CD14-positive monocyte (primary cell): ENCODE measurements at places on chromosomes 3 and 15.

DNA sequence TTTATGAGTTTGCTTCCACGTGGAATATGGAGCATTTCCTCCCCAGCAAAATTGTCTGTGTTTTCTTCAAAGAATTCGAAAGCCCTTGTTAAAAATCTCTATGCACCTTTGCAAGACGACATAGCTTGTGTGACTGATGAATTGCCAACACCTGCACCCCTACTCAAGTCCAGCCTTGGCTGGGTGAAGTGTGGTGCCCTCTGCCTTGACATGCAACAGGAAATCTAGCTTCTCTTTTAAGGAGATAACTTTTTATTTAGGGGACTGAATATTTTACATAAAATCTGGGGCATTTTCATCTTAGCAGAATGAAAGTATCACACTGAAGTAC lies 647 bp downstream of the HMG20A start:
- DNase-seq: no peak

GRCh38 chr15:33211176-33211808 lies 16.8 kb upstream of the FMN1 start:
- DNase-seq: no peak

- DNase-seq: no peak
These were observed 104.7 kb upstream of the ROBO1 start for GRCh38 chr3:79872483-79872882.

DNA sequence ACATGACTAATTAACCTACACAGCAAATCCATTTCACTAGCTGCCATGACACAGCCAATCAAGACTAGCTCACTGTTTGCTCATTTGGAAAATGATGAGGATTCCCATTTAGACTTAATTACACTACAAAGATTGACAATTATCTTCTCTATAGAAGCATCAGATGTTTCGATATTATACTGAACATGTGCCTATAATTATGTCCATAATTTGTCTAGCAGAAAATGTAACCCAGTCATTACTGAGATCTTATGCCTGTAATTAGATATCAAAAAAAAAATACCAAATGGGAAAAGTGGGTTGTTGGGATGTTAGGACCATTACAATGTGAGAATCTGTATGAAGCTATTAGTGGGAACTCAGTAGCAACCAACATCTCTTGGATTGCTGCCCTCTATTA lies 344.2 kb upstream of the MCTP2 start:
- DNase-seq: no peak

- no peak for DNase-seq
These were observed 78.7 kb upstream of the SNRK start for GRCh38 chr3:43207628-43208085.

DNA sequence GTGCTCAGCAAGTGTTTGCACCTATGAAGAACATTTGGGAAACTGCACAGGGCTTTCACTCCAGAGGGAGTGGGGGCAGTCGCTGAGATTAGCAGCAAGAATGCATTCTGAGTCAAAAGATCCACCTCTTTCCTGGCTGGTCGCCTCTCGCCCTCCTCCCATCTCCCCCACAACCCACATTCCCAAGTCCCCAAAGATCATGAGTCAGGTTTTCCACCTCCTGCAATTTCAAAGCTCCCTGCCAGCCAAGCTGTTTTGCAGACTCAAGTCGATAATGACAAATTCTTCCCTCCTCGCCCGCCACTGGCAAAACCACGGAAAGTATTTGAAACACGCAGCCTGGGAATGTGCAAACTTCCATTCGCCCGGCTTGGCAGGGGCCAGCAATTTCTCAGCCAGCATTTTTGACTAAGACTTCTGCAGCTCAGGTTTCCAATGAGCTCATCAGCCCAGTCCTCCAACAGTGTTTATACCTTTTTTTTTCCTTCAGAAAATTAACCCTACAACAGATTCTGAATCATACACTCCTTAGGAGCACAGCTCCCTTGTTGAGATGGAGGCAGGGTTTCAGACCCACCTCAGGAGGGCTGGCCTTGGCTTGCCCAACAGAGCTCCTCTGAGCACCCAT lies 181.4 kb downstream of the SMAD6 start:
- DNase-seq: no peak

DNA sequence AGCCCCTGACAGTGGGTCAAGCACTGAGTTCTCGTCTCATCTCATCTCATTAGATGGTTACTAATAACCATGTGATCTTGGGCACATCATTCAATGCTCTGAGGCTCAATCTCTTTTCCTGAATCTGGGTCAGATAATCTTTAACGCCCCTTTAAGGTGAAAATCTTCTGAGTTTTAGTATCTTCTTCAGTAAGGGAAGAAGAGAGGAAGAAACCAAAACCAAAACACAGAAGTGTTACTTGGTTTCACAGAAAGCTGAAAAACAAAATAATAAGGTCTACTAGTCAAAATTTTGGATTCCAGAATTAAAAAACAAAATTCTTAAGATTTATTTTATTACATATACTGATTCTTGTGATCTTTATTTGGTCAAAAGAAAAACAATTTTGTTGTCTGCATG lies 78.2 kb downstream of the CLASP2 start:
- no peak for DNase-seq

DNA sequence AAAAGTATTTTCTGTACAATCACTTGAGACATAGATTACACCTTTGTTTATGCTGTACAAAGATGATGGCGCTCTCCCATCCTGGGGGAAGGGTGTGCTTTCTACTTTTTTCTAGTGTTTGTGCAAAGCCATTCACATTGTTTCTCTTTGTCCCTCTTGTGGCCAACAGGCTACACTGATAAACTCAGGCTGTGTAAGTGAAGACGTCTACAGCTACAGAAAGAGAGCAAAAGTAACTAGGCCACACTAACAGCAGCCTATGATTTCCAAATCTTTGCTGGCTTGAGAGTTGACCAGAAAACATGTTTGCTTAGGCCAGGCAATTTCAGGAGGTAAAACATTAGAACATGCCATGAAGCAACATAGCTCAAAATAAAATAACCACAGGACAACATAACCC lies 75.1 kb downstream of the FOXB1 start:
- DNase-seq: no peak

DNA sequence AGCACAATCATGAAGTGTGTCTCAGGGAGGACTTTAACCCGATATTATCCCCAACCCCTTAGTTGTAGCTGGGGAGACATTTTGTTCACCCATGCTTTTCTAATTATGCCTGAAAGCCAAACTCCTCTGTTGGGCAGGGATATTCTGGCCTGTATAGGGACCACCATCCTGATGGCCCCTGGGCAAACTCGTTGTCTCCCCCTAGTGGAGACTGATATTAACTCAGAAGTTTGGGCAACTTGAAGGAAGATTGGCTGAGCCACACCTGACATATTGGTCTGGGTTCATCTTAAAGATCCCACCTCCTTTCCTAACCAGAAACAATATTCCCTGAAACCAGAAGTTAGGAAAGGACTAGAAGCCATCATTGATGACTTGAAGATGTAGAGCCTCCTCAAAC lies 42.3 kb downstream of the TM4SF18 start:
- peak; percentile 15 for DNase-seq

- no peak for DNase-seq
These were observed 8.0 kb downstream of the TMEM45A start for GRCh38 chr3:100500320-100500880.

DNA sequence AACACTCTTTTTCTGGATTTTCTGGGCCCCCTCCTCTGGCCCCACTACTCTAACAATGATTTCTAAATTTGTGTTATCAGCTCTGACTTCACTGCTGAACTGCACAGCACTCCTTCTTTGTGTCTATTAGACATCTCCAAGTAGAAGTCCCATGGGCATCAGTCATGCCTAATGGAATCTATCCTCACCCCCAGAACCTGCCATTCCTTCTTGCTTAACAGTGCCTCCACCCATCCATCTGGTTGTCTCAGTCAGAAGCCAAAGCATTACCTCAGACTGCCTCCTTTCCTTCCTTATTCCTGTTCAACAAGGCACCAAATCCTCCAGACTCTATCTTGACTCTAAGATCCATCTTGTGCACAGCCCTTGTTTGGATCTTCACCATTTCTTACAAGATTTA lies 36.2 kb downstream of the SSR3 start:
- no peak for DNase-seq

GRCh38 chr15:70320482-70320881 lies 222.8 kb upstream of the TLE3 start:
- DNase-seq: peak; percentile 63

DNA sequence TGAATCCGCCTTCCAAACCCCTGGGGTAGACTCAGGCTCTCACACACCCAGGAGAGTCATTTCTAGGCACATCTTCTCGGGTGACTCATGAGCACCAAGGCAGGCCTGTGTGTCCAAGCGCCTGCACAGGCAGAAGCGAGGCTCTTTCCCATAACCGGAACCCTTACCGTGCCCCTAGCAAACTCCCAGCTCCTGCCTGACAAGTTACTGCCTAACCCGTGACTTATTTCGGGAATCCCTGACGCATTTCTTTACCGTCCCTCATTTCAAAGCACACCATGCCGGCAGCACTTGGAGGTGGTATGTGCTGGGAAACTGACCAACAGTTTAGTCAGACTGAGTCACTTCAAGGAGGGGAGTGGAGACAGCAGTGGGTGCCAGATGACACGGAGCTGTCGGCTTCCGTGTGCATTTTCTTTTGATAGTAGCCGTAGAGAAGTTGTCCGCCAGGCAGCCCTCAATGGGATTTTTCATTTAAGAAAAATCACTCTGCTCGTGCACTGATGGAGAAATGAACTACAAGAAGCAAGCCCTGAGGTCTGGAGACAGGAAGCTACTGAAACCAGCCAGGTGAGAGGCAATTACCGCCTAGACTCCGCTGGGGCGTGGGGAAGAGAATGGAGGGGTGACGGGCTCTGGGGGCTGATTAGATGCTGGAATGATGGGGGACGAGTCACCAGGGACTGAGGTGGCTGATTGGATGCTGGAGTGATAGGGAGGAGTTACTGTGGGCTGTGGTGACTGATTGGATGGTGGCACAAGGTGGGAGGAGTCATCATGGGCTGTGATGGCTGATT lies 17.3 kb upstream of the HRH1 start:
- no peak for DNase-seq

- DNase-seq: no peak
These were observed 3.0 kb upstream of the IFT57 start for GRCh38 chr3:108225221-108225620.

- no peak for DNase-seq
These were observed 9.5 kb downstream of the TBC1D21 start for GRCh38 chr15:73882761-73883419.

GRCh38 chr3:154421083-154421482 lies 8.9 kb downstream of the GPR149 start:
- no peak for DNase-seq

DNA sequence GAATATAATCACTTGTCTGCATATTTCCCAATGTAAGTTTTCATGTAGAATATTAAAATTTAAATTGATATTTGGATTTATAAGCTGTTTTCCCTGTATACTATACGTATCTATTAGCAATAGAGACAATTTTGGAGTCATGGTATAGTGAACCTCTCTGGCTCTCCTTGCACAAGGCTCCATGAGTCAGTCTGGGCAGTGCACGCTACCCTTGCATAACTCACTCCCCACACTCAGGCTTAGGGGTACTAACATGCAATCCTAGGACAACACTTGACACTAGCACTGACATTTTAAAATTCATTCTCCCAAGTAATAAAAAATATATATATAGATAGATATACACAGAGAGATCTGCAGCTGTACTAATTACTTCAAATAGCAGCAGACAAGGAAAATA lies 39.2 kb downstream of the SLC24A1 start:
- DNase-seq: peak; percentile 45

DNA sequence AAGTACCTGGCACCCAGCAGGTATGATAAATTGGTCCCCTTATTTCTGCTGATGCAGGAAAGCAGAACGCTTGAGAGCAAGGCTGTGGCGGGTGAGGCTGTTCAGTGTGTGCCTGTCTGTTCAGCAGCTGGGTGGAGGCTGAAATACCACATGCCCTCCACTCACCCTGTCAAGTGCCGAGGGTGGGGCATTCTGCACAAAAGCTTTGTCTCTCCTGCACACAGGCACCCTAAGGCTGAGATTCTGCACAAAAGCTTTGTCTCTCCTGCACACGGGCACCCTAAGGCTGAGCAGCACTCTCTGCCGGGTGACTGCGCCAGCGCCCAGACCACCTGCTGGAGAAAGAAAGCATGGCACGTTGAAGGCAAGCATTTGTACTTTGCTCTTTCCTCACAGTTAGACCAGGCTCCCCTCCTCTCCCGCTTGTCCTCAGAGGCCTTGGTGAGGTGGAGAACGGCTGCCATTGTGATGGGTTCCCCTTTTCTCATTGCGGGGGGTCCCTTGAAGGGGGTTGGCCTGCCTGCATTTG lies 97.5 kb downstream of the BDH1 start:
- DNase-seq: no peak

DNA sequence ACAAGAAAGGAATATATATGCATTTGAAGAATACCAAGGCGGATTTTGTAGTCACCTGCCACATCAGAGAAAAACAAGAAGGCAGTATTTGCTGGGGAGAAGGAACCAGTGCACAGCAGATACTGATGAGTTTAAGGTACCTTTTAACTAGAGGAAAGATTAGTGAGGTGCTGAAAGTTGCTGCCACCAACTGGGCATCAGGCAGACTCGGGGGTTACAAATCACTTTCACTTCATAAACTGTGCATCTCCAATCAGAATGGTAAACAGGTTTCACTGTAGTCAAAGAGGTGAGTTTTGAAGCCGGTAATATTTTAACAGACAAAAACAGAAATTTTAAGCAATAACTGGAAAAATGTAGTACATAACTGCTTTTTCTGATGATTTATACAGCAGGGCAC lies 4.1 kb downstream of the FBN1 start:
- DNase-seq: no peak

GRCh38 chr3:108177536-108177935 lies 44.7 kb downstream of the IFT57 start:
- DNase-seq: no peak

- no peak for DNase-seq
These were observed 408 bp upstream of the ARPP21 start for GRCh38 chr3:35638980-35639253.

DNA sequence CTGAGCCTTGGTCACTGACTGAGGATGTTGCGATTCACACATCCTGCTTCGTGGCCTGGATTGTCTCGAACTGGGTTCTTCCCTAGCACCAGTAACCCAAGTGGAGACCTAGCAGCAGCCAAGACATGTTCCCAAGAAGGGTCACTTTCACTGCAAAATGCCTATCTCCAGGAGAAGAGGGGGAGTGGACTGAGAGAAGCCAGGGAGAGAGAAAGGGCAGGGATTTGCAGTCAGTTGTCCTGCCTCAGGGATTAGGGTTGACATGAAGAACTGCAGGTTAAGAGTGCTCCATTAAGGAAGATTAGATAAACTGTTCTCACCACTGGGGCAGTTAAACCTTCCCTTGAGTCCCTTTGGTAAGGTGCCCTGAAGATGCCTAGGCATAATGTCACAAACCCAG lies 5.7 kb upstream of the CD276 start:
- no peak for DNase-seq

DNA sequence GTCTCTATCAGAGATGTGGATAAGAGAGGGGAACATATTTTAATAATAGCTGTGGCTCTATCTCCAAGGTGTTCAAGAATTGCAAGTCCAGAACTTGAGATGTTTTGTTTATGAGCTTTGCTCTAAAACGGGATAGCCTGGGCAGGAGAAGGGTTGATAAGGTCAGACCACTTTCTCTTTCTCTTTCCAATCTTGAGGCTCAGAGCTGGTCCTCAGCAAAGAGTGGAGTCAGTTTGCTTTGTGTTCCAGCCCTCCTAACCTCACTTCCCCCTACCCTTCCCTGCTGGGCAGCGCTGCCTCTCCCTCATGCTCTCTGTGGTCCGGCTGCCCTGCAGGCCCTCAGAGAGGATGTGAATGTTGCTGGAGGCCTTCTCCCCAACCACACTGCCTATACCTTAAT lies 13.8 kb downstream of the KLHL6 start:
- peak; percentile 63 for DNase-seq

- DNase-seq: peak; percentile 52
These were observed 35.1 kb upstream of the SPTBN5 start for GRCh38 chr15:41928637-41929620.

GRCh38 chr3:88385090-88385489 lies 235.3 kb downstream of the C3orf38 start:
- no peak for DNase-seq
